Activated T-helper 2 cell treated with anti-CD3 and anti-CD28 coated beads, Interferon-gamma antibody, Interleukin-2, Interleukin-4, amounts not matched to agents 10 μg/mL and 5 μg/mL and 100 μg/mL, durations not matched to agents 14 hours and 24 hours and 36 hours (primary cell): ENCODE measurements at places on chromosomes 5 and 9. TPM values are rescaled to one million over a fixed set of nuclear protein-coding genes. Genes with fewer than 3 reads are reported as not detected.

GRCh38 chr5:8750100-8750499, 795.8 kb downstream of the SEMA5A start:
- H3K4me1 ChIP-seq = no peaks in the 10 kb centered on the region
- H3K27me3 ChIP-seq = no peaks in the 10 kb centered on the region
- DNase-seq = no peak

DNA sequence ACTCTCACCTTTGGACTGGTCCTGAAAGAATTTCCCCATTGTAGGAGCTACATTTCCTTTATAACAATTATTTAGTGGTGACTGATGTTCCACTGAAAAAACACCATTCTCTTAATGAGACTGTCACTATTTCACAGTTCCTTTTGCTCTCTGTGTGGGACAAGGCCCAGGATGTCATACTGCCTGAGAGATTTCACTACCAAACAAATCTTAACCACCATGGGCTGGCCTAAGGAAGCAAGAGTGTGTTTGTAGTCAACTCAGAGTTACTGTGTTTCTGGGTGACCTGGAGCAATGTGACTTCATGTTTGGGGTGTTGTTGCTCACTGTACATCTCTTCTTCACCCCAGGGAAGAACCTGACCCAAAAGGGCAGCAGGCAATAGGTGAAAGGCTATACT, 50.1 kb upstream of the ZNF608 start:
- no peaks in the 10 kb centered on the region for H3K4me1 ChIP-seq
- H3K27ac ChIP-seq = no peak overlapping the region
- DNase-seq = no peak
- no peaks in the 10 kb centered on the region for H3K27me3 ChIP-seq
- H3K4me3 ChIP-seq = no peak overlapping the region

GRCh38 chr9:6758498-6759184, 868 bp downstream of the KDM4C start:
- H3K4me1 ChIP-seq = peaks cover 22% of the 10 kb centered on the region
- H3K4me3 ChIP-seq = peak overlapping the region; percentile 97
- DNase-seq = peak; percentile 46
- H3K36me3 ChIP-seq = peaks cover 18% of the 10 kb centered on the region
- peak overlapping the region; percentile 90 for H3K27ac ChIP-seq

DNA sequence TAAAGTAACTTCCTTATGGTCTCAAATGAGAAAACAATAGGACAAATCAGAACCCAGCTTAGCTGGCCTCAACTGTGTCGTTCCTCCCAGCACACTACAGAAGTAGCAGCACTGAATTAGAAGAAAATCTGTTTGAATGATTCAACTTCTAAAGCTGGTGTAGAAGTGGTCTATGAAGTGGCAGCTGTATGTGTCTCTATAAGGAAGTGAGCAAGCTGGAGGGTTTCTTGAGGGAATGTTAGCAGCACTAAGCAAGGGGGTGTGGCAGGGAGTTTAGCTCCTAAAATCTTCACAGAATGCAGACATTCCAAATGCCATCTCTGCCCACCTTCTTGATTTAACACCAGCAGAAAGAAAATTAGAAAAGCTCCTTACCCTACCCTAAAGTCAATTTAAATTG, 4.1 kb downstream of the KLF9 start:
- peaks cover 14% of the 10 kb centered on the region for H3K36me3 ChIP-seq
- peak overlapping the region; percentile 95 for H3K4me3 ChIP-seq
- no peaks in the 10 kb centered on the region for H3K27me3 ChIP-seq
- no peak for DNase-seq
- H3K4me1 ChIP-seq = peaks cover 60% of the 10 kb centered on the region

DNA sequence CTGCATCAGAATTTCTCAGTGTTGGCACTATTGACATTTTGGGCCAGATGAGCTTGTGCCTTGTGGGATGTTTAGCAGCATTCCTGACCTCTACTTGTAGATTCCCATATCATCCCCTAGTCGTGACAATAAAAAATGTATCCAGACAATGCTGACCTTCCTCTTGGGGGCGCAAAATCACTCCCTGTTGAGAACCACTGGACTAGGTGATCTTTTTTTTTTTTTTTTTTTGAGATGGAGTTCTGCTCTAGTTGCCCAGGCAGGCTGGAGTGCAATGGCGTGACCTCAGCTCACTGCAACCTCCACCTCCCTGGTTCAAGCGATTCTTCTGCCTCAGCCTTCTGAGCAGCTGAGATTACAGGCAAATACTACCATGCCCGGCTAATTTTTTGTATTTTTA, 22.6 kb downstream of the STXBP1 start:
- DNase-seq = no peak
- H3K27ac ChIP-seq = no peak overlapping the region
- no peak overlapping the region for H3K4me3 ChIP-seq
- no peaks in the 10 kb centered on the region for H3K36me3 ChIP-seq

GRCh38 chr5:30098940-30099339, 1094.5 kb upstream of the CDH6 start:
- H3K36me3 ChIP-seq = no peaks in the 10 kb centered on the region
- H3K4me1 ChIP-seq = no peaks in the 10 kb centered on the region
- H3K4me3 ChIP-seq = no peak overlapping the region
- no peak overlapping the region for H3K27ac ChIP-seq
- no peaks in the 10 kb centered on the region for H3K27me3 ChIP-seq

GRCh38 chr9:91773156-91773555, 176.9 kb downstream of the ROR2 start:
- peaks cover 19% of the 10 kb centered on the region for H3K27me3 ChIP-seq
- H3K36me3 ChIP-seq = no peaks in the 10 kb centered on the region
- no peak overlapping the region for H3K27ac ChIP-seq

GRCh38 chr5:74035521-74035937, 409.5 kb downstream of the ARHGEF28 start:
- no peak for DNase-seq
- peaks cover 15% of the 10 kb centered on the region for H3K27me3 ChIP-seq
- peaks cover 2% of the 10 kb centered on the region for H3K4me1 ChIP-seq
- H3K36me3 ChIP-seq = no peaks in the 10 kb centered on the region
- H3K27ac ChIP-seq = no peak overlapping the region
- no peak overlapping the region for H3K4me3 ChIP-seq

The PCDHGC5 gene
- not detected in 2 replicates for total RNA-seq

The IL9 gene
- total RNA-seq = 94.0 and 104 TPM in 2 replicates

- H3K27me3 ChIP-seq = no peaks in the 10 kb centered on the region
- DNase-seq = no peak
- no peak overlapping the region for H3K27ac ChIP-seq
- H3K36me3 ChIP-seq = no peaks in the 10 kb centered on the region
Observed at GRCh38 chr5:23825196-23825595, 317.8 kb downstream of the PRDM9 start.

The FIBCD1 gene
- not detected in 2 replicates for total RNA-seq

DNA sequence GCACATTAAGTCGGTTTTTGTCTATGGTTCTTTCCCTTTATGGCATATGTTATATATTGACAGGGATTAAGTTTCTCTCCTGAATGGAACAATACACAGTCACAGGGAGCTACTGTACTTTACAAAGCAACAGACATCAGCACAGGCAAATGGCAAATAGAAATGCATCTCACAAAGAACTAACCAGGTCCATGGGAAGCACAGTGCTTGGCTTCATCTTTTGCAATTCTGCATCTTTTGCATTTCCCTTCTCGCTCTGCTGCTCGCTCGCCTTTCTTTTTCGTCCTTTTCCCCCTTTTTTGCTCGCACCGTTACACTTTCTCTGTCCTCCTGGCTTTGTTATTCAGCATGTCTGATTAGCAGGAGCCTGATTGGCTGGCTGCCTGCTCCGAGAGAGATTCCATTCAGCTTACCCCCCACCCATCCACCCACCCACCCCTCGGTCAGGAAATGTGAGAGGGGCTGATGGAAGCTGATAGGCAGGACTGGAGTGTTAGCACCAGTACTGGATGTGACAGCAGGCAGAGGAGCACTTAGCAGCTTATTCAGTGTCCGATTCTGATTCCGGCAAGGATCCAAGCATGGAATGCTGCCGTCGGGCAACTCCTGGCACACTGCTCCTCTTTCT, at the start of gene ADAMTSL1:
TSS of gene ADAMTSL1 (plus strand) at position 502 of the 628 bp plus-strand sequence. CDS start at position 582, 80 bp downstream.
- no peak within 1 kb of the TSS for H3K4me3 ChIP-seq
- H3K36me3 ChIP-seq = no peaks in the 10 kb centered on the region
- DNase-seq = no peak
- H3K27me3 ChIP-seq = peaks cover 5% of the 10 kb centered on the region

DNA sequence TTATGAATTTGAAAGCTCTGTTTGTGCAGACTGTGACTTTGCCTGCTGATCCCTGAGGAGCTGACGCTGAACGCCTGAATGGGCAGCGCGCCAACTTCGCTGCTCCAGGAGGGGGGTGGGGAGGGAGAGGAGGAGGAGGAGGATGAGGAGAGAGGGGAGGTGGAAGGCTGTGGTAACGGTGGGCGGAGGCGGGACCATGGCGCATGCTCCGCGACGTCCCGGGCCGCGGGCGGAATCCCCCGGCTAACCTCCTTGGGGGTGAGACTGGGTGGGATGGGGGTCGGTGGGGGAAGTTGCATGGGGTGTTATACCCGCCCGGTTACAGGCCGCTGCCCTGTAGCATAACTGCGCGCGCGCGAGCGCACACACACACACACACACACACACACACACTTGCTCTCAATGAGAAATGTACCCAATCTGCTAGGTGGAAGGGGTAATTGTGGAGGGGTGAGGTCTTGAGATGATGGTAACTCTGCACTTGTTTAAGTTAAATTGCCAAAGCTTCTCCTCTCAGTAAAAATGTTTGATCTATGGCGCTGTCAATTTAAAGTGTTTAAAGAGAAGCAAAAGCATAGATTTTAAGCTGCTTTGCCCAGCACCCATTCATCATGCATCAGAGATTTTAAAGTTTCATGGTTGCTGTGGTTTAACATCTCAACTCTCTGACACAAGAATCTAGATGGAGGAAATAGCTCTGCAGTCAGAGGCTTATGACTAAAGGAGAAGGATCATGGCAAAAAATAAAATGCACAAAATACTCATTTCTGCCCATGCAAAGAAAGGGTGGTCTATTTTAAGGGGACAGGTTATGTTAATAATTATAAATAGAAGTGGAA, 76.6 kb upstream of the TBCA start:
- H3K27me3 ChIP-seq = peaks cover 23% of the 10 kb centered on the region
- DNase-seq = peak; percentile 35

GRCh38 chr5:132557478-132558172, 848 bp downstream of the RAD50 start:
- H3K27ac ChIP-seq = peak overlapping the region; percentile 93
- H3K4me3 ChIP-seq = peak overlapping the region; percentile 89
- no peak for DNase-seq
- no peaks in the 10 kb centered on the region for H3K27me3 ChIP-seq
- peaks cover 20% of the 10 kb centered on the region for H3K36me3 ChIP-seq

DNA sequence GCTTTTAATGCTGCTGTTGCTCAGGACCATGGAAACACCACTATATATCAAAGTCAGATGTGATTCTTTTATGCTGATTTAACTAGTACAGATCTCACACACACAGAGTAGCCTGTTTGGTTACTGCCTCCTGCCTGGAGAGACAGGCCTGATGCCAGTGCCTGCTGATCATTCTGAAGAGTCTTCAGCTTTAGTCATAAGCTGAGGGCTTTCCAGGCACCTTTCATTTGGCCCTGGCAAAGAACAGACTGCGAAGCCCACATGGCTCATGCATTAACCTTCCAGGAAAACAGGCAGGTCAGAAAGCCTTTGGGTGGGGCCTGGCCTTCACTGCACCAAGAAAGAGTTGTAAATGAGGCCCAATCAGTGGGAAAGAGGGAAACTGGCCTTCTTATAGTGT, 144.7 kb downstream of the SAXO1 start:
- no peak overlapping the region for H3K27ac ChIP-seq
- no peaks in the 10 kb centered on the region for H3K4me1 ChIP-seq
- H3K27me3 ChIP-seq = peaks cover 2% of the 10 kb centered on the region
- no peak overlapping the region for H3K4me3 ChIP-seq
- DNase-seq = no peak

DNA sequence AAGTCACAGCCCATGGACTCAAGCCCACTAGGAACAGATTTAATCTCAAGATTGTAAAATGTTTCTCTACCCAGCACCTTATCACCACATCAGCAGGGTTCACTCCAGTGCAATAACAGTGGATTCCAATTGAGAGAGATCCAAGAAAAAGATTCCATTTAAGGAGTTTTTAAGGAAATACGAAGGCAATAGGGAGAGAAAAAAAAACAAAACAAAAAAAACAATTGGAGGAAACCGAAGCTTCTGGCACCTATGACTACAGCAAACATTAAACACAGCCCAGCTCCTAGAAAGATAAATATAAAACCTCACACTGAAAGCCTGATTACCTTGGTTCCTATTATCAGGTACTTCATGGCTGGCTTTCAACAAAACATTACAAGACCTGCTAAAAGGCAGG, 192.7 kb downstream of the DAB2IP start:
- H3K27ac ChIP-seq = no peak overlapping the region
- peaks cover 1% of the 10 kb centered on the region for H3K27me3 ChIP-seq
- no peaks in the 10 kb centered on the region for H3K36me3 ChIP-seq
- H3K4me3 ChIP-seq = no peak overlapping the region
- DNase-seq = no peak
- no peaks in the 10 kb centered on the region for H3K4me1 ChIP-seq

DNA sequence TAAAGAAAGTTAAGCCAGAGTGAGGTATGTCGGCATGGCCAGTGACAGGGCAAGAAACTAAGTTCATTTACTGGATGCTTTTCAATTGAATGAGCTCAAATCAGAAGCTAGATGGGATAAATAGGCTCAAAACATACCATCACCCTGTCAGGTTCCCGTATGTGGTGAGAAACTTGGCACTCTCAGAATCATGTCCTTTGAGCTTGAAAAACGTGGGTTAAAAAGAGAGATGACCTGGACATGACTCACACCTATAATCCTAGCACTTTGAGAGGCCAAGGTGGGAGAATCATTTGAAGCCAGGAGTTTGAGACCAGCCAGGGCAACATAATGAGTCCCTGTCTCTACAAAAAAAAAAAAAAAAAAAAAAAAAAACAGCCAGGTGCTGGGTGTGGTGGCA, 121.7 kb upstream of the RGMB start:
- no peak overlapping the region for H3K27ac ChIP-seq
- no peak for DNase-seq
- H3K36me3 ChIP-seq = no peaks in the 10 kb centered on the region
- no peaks in the 10 kb centered on the region for H3K4me1 ChIP-seq
- H3K4me3 ChIP-seq = no peak overlapping the region

DNA sequence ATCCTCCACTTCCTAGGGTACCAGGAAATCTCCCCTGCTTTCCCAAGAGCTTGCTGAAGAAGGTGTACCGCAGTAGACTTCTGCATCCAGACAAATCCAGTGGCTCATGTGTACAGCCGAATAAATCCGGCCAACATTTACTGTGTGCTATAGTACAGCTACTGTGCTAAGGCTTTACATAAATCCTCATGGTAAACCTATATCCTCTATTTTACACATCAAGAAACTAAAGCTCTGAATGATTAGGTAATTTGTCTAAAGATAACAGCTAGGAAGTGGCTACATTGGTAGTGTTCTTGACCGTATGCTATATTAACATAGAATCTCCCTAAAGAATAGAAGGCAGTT, 511 bp upstream of the WDR41 start:
- H3K4me1 ChIP-seq = peaks cover 33% of the 10 kb centered on the region
- H3K4me3 ChIP-seq = peak overlapping the region; percentile 87
- peaks cover 22% of the 10 kb centered on the region for H3K27me3 ChIP-seq
- H3K27ac ChIP-seq = peak overlapping the region; percentile 80

The CCDC192 gene
- total RNA-seq = not detected in 2 replicates

The PCDHA1 gene
- 0.07 TPM in 1 of 2 replicates, not detected in the other for total RNA-seq

GRCh38 chr5:73391441-73391881, 57.1 kb downstream of the FOXD1 start:
- H3K4me1 ChIP-seq = peaks cover 18% of the 10 kb centered on the region
- H3K27ac ChIP-seq = no peak overlapping the region
- H3K4me3 ChIP-seq = no peak overlapping the region
- H3K27me3 ChIP-seq = peaks cover 41% of the 10 kb centered on the region
- no peaks in the 10 kb centered on the region for H3K36me3 ChIP-seq
- DNase-seq = no peak

The ERBIN gene
- total RNA-seq = 38.8 and 39.3 TPM in 2 replicates
